GM18507 (cell line): ENCODE measurements at places on chromosomes 3 and 15.

DNA sequence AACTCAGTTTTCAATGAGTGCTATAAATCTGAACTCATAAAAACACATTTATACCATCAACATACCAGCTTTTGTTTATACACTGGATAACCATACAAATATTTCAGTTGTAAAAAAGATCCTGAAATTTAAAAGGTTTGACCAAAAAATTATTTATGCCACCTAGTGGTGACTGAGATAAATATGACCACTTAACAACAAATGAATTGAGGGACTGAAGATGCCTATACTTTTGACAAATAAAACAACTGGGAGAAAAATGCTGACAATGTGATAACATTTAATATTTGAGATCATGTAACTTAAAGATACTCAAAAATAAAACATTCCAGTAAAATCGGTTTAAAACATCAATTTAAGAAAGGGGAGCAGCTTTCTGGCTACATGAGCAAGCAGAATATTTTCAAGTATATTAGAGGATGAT lies 30.4 kb downstream of the ATG3 start:
- DNase-seq: no peak

- no peak for DNase-seq
Measured at GRCh38 chr3:14518432-14518802, 21.7 kb downstream of the GRIP2 start.

DNA sequence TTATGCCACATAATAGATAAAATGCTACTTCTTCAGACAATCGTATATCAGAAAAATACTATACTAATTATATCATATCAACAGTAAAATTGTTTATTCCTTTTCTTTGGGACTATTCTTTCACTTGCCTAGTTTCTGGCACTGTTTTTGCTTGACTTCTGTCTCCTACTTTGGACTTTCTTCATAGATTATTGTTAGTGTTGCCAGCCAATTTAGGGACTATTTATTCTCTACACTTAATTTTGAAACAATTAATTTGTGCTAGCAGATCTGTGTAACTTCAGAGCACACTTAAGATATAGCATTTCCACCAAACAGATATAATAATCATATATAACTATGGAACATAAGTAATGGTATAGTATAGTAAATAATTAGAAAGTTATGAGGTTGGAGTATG lies 305.6 kb downstream of the CADM2 start:
- no peak for DNase-seq

DNA sequence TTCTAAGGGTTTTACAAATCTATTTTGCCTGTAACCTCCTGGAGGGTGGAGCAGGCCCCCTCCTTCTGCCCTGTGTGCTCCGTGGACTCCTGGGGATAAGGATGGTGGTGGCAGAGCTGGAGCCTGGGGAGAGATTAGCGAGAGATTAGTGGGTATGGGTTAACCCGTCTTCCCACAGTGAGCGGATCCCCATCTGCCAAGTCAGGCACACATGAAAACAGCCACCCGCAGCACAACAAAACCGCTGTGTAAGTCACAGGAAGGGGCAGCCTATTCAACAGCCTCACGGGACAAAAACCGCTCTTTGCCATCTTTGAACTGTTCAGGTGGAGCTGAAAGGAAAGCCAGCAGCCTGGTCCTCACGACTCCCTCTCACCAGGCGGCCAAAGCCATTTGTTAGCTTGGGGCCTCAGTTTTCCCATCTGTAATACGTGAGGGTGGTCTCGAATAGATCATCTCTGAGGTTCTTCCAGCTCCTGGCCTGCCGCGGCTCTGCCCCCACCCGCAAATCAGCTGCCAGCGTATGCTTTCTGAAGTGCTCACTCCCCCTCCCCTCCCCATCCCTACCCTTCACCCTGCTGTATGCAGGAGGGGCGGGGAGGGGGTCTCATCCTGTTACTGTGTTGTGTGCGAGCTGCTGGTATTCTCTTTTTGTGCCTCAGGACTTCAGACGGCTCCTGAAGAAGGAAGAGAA lies 43.6 kb downstream of the PDIA5 start:
- no peak for DNase-seq

DNA sequence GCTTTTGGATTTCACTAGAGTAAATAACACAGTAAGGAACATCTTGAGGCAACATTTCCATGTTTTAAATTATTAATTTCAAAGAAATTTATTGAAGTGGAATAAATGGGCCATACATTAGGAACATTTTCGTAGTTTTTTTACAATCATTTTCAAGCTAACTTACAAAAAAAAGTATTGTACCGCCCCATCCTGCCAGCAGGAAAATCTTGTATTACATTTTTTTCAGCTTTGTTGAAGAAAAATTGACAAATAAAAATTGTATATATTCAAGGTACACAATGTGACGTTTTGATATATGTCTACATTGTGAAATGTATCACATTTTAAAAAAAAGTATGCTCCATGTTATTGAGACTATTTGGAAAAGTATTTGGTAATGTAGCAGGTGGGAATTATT lies 1001.9 kb upstream of the NR2F2 start:
- DNase-seq: no peak

DNA sequence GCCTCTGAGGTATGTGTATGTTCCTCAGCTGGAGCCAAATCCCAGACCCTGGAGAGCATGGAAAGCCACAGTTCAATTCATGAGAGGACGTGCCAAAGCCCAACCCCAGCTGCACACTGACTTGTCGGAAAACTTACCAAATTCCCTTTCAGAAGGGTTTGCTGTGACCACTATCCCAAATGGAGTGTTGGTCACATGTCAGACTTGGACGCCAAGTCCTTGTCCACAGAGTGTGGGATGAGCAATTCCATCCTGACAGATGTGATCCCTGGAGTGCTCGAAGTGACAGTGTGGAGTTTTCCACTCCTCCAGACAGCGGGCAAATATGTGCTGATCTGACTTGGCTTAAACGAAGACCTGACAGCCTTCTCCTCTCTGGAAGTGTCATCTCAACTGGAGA lies 71.2 kb downstream of the RORA start:
- DNase-seq: no peak

DNA sequence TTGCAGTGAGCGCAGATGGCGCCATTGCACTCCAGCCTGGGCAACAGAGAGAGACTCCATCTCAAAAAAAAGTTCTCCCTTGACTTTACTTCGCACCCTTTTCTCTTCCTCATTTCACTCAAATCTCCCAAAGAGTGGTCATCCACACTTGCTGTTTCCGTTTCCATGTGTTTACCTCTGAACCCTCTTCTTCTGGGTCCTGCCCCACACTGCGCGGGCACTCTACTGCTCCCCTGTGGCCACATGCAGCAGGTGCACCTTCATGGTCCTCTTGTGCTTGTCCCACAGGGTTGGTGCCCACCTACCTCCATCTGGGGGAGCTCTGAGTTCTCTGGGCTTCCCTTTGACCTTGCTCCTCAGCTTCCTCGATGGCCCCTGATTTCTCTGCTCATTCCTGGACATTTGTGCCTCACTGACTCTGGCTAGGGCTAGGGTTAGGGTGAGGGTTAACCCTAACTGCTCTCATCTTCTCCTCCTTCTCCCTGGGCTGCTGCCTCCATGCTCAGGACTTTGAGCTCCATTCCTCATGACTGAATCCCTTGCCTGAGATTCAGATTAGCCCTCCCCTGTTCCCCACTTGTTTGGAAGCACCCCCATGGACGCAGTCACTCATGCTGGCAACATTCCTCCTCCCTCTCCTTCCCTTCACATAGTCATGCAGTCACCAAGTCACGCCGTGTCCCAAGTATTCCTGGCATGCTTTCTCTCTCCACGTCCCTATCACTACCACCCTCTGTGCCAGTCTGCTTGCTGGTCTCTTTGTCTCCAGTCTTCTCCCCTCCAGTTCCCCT lies 26.6 kb upstream of the KY start:
- no peak for DNase-seq

DNA sequence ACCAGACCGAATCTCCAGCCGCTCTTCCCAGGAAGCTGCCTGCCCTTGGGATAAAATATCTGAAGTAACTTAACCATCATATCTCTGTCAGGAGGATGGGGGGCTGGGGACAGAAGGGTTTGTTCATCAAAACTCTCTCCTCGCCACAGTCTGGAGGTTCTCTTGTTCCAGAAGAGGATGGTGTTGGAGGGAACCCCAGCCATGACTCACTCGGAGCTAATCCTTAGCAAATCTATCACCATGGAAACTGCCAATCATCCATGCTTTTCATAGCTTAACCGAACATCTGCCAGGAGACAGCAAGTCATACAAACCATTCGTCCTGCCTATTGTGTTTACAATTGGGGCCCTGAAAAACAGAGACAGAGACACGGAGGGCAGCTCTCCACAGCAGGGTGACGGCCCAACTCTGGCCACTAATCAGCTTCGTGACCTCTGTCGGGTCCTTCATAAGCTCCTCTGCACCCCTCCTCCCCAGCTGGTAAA lies 73.8 kb upstream of the HEG1 start:
- DNase-seq: no peak

- DNase-seq: peak; percentile 18
Measured at GRCh38 chr15:75307778-75308390, 25.2 kb downstream of the GOLGA6D start.

DNA sequence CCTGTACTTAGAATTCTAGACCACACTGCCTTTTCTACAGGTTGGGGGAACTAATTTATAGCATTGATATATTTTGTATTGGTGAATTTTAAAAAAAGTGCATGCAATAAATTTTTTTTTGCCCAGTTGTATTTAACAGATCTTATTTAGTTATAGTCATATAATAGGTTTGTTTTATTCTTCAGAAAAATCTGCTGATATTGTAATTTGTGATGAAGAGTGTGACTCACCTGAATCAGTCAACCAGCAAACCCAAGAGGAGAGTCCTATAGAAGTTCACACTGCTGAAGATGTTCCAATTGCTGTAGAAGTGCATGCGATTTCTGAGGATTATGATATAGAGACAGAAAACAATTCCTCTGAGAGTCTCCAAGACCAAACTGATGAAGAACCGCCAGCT lies 10.3 kb downstream of the ZNF639 start:
- DNase-seq: no peak

- no peak for DNase-seq
Measured at GRCh38 chr15:76380249-76380648, 43.7 kb downstream of the ISL2 start.

DNA sequence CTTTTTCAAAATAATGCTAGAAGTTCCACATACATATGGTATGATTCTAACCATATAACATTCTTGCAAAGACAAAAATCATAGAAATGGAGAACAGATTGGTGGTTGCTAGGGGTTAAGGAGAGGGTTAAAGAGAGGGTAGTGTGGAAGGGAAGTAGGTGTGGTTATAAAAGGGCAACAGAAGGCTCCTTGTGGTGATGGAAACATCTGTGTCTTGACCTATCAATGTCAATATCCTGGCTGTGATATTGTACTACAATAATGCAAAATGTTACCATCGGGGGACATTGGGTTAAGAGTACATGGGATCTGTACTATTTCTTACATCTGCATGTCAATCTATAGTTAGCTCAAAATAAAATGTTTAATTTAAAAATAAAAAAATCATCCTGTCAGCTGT lies 67.8 kb upstream of the FSIP1 start:
- DNase-seq: no peak

DNA sequence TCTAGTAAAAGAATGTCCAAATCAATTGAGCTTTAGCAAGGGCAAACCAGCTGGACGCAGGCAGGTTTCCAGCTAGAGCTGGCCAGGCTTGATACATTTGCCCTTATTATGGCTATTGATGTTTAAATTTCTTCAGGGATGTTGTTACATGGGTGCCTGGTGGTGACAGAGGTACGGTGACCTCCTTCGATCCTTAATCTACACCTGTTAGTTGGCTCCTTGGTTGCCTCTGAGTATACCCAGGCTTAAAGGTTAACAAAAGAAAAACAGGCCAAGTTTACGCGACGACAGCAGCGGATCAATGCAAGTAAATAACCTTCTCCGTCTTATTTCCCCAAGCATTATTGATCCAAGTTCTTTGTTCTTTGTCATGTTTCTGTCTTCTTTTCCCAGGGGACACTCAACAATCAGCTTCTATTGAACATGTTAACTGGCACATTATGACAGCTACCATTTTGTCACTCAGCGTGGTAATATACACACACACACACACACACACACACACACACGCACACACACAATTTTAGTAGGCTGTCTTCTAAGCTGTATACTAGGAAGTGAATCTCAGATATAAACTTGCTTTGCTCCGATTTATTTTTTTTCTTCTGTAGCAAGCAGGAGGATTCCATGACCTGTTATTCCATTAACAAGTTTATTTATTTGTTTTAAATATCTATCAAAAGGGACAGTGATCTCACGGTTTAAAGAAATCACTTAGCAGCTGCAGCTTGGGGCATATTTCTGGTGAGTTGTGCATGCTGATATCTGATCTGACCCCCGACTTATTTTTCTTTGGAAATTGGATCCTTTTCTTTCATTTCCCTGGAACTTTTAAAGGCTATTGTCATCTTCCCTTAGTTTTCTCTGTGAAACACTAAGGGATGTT lies 844.7 kb downstream of the MCTP2 start:
- DNase-seq: no peak

- DNase-seq: no peak
Measured at GRCh38 chr3:48428572-48429316, 1.1 kb downstream of the PLXNB1 start.

- DNase-seq: no peak
Measured at GRCh38 chr15:67548862-67549651, 6.6 kb downstream of the MAP2K5 start.

GRCh38 chr3:186517218-186517617 lies 27.0 kb downstream of the CRYGS start:
- no peak for DNase-seq

DNA sequence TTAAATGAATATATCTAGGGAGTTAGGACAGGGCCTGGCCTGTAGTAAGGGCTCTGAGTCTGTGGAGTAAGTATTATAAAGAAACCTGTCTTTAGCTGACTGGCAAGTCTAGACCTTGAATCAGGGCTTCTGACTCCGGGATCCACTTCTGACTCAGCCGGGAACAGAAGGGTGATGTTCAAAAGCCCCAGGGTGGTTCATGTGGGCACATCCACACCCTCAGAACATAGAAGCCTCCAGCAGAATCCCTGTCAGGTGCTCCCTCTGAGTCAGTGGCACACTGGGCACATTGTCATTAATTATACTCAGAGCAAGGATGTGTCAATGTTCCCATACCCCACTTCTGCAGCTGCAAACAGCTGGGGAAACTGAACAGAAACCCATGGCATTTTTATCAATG lies 26.7 kb upstream of the SNRK start:
- DNase-seq: no peak

GRCh38 chr3:17070161-17070959 lies 185.6 kb downstream of the PLCL2 start:
- no peak for DNase-seq

- DNase-seq: no peak
Measured at GRCh38 chr3:192303235-192303634, 424.1 kb downstream of the FGF12 start.
